ENCODE measurements at places on chromosomes 2 and 18.

DNA sequence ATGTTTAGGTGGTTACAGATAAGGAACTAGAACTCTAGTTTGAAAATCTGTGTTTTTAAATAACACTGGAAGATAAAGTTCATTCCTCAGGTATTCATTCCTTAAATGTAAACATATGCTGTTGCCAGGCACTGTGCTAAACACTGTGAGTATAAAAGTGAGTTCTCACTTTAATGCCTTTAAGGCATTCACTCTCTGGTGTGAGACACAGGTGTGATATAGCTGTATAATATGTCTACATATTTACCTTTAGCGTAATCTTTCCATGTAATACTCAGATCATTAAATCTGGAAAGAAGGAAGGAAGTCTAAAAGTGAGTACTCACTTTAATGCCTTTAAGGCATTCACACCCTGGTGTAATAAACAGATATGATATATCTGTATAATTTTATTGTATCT, 472.6 kb downstream of the PARD3B start:
- no peak for DNase-seq

DNA sequence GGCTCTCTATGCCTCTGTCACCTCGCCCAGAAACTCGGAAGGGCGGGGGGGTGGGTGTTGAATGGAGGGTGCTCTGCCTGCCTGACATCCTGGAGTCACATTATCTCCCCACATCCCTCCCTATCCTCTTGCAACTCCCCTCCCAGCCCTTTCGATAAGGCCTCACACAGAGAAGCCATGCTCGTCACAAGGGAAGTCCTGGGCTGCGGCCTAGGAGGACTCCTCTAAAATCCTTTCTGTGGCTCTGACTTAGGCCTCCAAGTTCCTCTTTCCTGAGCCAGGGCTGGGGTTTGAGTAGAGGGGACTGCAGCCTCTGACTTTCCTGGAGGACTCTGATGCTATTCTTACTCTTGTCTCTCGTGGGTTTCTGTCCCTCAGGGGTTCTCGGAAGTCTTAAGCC, 75.0 kb upstream of the PKDCC start:
- no peak for DNase-seq

- DNase-seq: no peak
Measured at GRCh38 chr2:36697424-36698066, 1.0 kb downstream of the VIT start.

DNA sequence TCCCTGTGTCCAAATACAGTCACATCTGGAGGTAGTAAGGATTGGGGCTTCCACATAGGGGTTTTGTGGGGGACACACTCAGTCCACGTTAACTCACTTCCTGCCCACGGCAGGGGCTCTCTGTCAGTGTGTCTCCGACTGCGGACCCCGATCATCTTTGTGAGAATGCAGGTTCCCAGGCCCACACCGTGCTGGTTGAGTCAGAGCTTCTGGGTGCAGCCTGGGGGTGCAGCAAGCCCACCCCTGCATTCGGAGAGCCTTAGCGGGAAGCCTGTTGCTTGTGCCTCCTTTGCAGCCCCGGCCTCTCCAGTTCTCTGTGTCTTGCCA, 28.0 kb downstream of the HPCAL1 start:
- DNase-seq: no peak

DNA sequence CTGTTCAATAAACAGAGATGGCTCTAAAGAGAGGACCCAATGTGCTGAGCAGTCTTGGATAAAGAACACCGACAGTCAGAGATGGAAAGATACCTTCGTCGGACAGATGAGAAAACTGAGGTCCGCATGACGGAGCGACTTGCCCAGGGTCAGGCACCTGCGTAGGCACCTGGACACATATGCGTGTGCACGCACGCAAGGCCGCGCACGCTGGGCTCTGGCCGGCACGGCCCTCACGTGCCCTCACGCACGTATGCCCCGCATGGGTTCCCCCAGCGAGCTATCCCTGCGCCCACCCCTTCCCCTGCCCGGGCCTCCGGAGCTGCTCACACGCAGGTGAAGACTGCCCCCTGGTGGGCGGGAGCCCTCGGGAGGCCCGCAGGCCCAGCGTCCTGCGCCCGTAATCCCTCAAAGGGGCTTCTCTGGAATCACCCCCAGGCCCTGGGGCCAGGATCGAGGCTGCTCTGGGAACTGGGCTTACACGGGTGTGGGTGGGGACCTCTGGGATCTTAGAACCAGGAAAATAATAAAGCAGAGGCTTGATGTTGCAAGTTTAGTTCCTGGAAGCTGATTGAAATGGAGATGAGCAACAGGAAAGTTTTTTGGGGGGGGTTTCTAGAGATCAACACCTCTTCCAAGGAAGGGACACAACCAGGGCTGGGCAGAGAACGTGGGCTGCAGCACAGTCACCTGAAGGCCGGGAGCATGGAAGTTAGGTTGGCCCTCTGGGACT, 246.3 kb downstream of the TNS1 start:
- DNase-seq: peak; percentile 60

DNA sequence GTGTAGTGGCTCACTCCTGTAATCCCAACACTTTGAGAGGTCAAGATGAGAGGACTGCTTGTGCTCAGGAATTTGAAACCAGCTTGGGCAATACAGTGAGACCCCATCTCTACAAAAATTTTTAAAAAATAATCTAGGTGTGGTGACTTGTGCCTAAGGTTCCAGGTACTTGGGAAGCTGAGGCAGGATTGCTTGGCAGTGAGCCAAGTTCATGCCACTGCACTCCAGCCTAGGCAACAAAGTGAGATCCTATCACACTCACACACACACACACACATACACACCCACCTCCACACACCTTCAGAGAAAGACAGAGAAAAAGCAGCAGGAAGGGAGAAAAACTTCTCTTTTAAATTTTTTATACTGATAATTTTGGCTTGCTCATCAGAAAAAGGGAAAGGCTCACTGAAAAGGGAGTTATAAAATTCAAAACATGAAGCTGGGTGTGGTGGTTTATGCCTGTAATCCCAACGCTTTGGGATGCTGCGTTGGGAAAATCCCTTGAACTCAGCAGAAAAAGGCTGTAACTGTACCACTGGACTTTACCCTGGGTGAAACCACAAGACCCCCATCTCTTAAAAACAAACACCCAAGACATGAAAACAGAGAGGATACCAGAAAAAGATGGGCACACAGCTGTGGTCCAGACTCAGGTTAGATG, 25.7 kb downstream of the FAM168B start:
- no peak for DNase-seq

GRCh38 chr2:31132786-31133185, 5.5 kb downstream of the GALNT14 start:
- no peak for DNase-seq

DNA sequence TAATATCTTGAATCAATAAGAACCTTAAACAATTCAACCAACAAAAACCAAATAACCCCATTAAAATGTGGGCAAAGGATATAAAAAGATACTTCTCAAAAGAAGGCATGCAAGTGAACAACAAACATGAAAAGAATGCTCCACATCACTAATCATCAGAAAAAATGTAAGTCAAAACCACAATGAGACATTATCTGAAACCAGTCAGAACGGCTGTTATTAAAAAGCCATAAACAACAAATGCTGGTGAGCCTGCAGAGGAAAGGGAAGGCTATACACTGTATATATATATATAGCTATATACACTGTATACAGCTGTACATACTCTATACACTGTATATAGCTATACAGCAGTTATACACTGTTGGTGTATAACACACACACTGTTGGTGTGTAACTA, 47.8 kb upstream of the GALNT13 start:
- DNase-seq: no peak

DNA sequence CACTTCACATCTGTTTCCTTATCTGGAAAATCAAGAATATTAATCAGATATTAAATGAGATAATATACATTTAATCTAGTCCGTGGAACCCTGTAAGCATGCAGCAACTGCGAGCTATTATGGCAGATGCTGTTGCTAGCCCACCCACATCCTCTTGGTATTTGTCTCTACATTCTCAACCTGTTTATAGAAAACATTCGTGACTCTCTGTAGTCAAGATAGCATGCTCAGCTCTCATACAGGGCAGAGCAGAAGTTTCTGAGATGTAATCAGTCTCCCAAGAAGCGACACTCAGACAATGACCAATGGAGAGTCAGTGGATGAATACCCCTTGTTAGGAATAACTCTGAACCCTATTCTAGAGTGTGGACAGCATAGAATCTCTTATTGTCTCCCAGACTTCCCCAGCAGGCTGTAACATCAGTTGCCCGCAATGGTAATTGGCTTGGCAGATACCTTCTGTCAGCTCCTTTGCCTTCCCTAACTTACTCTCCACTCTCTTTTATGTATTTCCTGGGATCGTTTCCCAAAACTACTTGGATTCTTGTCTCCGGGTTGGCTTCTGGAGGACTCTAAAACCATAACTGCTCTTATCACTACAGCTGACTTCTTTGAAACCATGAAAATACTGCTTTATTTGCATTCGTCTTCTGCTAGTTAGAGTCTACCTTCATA, 400.7 kb upstream of the TNP1 start:
- DNase-seq: no peak

DNA sequence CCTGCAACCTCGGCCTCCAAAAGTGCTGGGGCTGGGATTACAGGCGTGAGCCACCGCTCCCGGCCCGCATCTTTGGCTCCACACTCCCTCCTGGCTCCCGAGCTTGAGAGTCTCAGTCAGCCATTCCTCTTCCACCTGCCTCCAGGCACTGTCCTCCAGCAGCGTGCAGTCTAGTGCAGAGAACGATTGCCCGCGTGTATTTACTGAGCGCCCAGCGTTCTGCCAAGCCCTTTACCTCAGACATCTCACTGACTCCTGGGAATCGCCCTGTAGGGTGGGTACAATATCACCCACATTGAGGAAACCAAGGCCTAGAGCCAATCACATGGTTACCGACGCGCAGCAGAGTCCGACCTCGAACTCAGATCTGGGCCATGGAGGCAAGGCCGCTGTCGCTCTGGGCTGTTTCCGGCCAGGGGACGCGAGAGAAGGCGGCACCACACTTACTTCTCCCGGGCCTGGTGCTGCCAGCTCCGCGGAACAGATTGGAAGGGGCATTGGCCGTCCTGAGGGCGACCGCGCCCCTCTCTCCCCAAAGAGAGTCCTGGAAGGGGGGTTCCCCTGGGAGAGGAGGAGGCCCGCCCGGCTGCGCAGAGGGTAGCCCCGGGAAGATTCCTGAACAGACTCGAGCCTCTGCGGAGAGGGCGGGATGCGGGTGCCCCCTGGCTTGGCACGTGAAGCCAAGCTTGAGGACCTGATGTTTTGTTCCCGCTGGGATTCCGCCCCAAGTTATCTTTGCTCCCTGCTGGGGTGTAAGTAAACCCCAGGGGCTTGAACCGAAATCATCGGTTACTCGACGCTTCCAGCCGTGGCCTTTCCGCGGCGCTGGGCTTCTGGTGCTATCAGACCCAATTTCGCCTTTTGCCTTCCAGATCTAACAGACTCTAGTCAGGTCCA, 5.2 kb upstream of the DLX2 start:
- no peak for DNase-seq

GRCh38 chr2:125680809-125681208, 975.1 kb upstream of the GYPC start:
- no peak for DNase-seq

GRCh38 chr18:905307-905947, 756 bp downstream of the ADCYAP1 start:
- DNase-seq: no peak
